ENCODE measurements at places on chromosomes 6 and 20.

DNA sequence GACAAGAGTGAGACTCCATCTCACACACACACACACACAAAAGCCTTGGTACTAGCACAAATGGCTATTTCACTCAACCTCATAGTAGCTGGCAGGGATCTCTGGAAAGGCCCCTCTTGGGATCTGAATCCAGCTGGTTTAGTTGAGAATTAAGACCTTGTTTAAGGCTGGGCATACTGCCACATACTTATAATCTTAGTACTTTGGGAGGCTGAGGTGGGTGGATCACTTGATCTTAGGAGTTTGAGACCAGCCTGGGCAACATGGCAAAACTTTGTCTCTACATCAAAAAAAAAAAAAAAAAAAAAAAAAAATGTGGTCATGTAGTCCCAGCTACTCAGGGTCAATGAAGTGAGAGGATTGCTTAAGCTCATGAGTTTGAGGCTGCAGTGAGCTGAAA lies 628.3 kb downstream of the MMUT start:
- no peak for DNase-seq

DNA sequence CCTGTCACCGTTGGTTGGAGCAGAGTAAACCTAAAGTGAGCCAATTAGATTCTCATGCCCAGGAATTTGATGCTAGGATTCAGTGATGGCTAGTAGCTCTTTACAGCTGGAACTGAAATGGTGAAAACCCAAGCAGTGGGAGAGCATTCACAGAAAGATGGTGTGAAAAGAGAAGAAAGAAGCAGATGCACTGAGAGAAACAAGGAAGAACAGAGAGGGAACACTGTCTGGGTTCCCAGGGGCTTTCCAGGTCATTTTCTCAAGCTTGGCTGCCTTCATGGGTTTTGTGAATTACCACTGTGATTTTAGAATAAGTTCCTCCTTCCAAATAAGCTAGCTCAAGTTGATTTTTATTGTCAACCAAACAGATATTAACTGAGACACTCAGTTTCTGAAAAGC lies 104.1 kb upstream of the AKIRIN2 start:
- no peak for DNase-seq

GRCh38 chr6:162719528-162719927 lies 8.0 kb downstream of the PRKN start:
- DNase-seq = no peak

- DNase-seq = no peak
Measured at GRCh38 chr6:24010133-24010532, 115.9 kb upstream of the NRSN1 start.

GRCh38 chr6:35663447-35664235 lies 25.1 kb downstream of the FKBP5 start:
- no peak for DNase-seq

DNA sequence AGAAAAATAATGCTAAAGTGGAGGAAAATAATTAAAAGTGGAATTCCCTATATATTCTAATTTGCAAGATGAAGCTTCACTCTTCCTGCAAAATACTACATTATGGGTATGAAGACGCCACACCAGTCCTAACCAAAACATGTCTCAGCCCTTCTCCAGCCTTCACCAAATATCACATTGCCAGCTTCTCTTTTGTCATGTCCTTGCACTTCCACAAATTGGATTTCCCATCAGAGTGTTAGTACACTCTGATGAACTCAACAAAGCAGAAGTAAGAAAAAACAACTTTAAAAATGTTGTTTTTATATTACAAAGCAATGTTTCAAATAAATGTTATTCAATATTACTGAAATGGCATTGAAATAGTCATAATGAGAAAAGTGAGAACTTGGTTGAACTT lies 62.4 kb upstream of the RNF146 start:
- DNase-seq = no peak

GRCh38 chr6:146905181-146905704 lies 299.0 kb upstream of the STXBP5 start:
- no peak for DNase-seq

GRCh38 chr6:108518714-108519576 lies 41.8 kb upstream of the FOXO3 start:
- DNase-seq = peak; percentile 63

DNA sequence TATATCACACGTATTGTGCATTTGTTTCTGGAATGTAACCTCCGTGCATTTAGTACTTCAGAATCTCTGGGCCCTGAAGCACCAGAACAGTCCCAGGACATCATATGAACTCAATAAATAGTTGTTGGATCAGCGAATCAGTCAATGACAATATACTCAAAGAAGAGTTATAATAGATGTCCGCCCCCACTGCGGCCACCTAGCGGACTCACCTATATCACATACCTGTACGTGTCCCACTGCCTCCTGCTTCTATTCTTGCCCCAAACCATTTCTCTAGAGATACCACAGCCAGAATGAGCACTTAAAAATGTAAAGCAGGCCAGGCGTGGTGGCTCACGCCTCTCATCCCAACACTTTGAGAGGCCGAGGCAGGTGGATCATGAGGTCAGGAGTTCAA lies 73.9 kb downstream of the DCDC2 start:
- no peak for DNase-seq

GRCh38 chr6:41466437-41466990 lies 79.7 kb upstream of the FOXP4 start:
- DNase-seq = peak; percentile 12

DNA sequence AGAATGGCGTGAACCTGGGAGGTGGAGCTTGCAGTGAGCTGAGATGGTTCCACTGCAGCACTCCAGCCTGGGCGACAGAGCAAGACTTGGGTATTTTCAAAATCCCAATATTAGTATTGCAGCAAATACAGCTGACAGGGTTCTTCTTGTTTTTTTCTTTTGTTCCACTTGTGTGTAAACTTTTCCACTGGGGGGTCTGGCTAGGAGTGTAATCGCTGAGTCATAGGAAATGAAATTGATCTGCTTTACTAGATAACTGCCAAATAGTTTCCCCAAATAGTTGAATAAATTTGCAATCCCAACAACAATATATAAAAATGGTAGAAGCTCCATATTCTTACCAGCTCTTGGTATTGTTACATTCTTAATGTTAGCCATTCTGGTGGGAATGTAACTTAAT lies 526.0 kb upstream of the SOX4 start:
- peak; percentile 38 for DNase-seq

GRCh38 chr6:111949546-111949945 lies 76.3 kb upstream of the FYN start:
- no peak for DNase-seq

All from hematopoietic multipotent progenitor cell treated with erythropoietin and hydrocortisone succinate and interleukin-3 and kit ligand, for 6 days (in vitro differentiated cells).